MG63 (cell line): ENCODE measurements at places on chromosomes 6 and 20. TPM values are rescaled to one million over a fixed set of nuclear protein-coding genes. Genes with fewer than 3 reads are reported as not detected.

LY6G6C gene
- not detected in 2 replicates for total RNA-seq

AVP gene
- total RNA-seq: not detected in 2 replicates

BPIFB4 gene
- total RNA-seq: not detected in 2 replicates

PXDC1 gene
- 67.9 and 71.9 TPM in 2 replicates for total RNA-seq

SMIM13 gene
- total RNA-seq: 18.6 and 27.3 TPM in 2 replicates

FKBP1A gene
- total RNA-seq: 146 TPM in 2 replicates

LGSN gene
- not detected in 2 replicates for total RNA-seq

DNA sequence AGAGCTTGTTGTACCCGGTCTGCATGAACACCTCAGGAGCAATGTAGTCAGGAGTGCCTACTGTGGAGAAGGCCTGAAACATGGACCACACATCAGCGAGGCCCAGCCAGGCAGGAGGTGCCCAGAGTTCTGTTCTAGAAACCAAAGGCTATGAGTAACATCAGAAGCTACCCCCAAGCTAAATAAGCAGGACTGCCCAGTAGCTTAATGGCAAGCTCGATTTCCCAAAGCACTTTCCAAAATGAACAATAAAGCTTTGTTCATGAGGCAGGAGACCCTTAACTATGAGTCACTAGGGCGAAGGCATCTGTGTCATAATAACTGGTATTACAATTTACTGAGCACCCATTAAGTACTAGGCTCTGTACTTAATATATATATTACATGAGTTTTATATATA, 47.4 kb downstream of the STK38 start:
- DNase-seq: no peak

GRCh38 chr6:158815379-158815724, 3.8 kb downstream of the EZR start:
- no peak for DNase-seq

- DNase-seq: no peak
Measured at GRCh38 chr20:48210111-48211027, 425.1 kb upstream of the SULF2 start.

DNA sequence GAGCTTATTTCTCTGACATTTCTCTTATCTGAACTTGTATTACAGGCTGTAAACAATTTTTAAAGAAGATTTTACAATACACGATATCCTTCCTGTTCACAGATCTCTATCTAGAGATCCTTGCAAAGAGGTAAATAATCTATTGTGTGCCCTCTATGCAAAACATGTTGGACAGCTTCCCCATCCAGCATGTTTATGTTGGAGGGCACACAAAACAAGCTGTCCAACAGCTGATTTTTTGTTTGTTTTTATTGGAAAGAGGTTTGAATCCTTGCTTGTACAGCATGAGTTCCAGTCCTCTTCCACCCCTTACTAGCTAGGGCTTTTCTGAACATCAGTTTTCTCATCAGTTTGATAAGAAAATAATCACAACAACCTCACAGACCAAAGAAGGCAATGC, 62.3 kb upstream of the SYNDIG1 start:
- no peak for DNase-seq

- peak; percentile 77 for DNase-seq
Measured at GRCh38 chr20:2210646-2211552, 84.9 kb upstream of the TGM3 start.

DNA sequence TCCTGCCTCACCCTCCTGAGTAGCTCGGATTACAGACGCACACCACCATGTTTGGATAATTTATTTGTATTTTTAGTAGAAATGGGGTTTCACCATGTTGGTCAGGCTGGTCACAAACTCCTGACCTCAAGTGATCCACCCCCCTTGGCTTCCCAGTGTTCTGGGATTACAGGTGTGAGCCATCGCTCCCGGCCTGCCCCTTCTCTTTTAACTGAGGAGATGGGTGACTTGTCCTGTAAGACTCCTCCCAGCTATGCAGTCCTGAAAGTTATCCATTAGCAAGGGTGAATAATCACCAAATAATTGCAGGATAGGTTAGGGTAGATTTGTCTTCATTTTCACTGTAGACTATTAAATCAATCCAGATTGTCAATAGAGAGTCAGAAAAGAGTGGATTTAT, 40.5 kb upstream of the JARID2 start:
- DNase-seq: no peak

GRCh38 chr20:20887593-20888265, 175.3 kb upstream of the RALGAPA2 start:
- DNase-seq: no peak

DNA sequence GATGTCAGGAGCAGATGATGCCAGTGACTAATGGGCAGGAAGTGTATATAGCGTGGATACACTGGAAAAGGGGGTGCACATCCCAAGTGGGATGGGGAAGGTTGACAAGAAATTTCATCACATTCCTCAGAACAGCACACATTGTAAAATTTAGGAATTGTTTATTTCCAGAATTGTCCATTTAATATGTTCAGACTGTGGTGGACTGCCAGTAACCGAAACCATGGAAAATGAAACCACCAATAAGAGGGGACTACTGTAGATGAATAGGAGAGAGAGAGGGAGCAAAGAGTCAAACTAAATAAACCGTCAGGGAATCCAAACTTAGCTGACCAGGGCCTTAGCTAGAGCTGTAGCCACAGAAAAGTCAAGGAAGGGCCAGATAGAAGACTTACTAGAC, 164.4 kb upstream of the PRDM1 start:
- no peak for DNase-seq

DNA sequence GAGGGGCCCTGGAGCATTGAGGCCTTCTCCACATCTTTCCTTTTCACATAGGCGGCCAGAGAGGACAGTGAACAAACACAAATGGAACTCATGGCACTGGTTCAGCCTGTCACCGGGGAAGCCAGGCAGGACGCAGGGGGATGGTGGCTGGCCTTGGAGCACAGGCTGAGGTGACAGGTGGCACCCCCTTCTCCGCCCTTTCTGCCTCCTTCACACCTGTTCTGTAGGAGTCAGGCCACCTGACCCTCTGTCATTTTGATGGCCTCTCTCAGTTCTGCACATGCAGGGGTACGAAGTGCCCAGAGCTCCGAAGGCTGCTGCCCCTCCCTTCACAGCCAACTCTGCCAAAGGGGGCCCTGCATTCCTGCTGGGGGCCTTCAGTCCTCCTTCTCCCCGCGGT, 60.8 kb downstream of the CD40 start:
- no peak for DNase-seq

- DNase-seq: no peak
Measured at GRCh38 chr20:21714297-21715192, 9.1 kb downstream of the PAX1 start.

- no peak for DNase-seq
Measured at GRCh38 chr6:105781248-105781647, 304.9 kb upstream of the PRDM1 start.

DNA sequence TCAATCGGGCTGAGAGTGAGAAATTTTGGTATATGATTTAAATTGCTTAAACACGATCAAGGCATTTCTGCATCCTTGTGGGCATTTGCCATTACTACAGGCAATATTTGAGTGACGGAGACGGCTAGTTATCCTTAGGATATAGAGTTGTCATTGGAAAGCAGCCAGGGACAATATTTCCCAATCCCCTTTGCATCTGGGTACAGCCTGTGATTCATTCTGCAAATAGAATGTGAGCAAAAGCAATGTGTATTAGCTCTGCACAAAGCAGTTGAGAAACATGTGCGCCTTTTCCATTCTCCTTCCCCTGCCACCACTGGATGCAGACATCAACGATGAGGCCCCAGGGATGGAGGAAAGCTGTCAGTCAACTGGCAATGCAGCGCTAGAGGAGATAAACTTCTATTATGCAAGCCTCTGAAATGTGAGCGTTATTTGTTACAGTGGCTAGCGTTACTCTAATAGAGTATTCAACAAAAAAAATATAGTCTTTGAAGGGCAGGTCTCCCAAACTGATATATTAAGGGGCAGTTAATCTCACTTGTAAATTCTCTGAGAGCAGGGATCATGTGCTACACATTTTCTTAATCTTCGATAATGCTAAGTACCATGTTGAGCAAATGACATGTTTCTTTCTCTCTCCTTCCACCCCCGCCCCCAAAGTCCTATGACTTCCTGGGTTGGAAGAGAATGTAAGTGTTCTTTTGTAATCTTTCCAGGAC, 37.1 kb upstream of the NCOA3 start:
- peak; percentile 76 for DNase-seq

- DNase-seq: no peak
Measured at GRCh38 chr6:36277946-36278470, 8.1 kb downstream of the PNPLA1 start.

DNA sequence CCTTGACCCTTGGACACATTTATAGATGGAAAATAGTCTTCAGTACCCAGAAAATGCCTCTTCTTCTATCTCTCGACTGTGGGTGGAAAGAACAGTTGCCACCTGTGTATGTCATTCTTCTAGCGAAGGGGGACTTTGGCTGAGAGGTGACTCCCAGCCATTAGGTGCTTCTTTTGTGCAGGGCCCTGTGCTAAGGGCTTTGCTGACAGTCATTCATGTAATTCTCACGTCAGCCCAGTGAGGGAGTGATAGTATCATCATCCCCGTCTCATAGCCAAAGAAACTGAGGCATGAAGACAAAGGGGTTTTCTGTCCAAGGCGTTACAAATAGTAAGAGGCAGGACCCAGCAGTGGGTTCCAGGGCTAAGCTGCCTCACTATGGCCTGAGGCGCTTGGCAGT, 160.8 kb downstream of the SCML4 start:
- no peak for DNase-seq

DNA sequence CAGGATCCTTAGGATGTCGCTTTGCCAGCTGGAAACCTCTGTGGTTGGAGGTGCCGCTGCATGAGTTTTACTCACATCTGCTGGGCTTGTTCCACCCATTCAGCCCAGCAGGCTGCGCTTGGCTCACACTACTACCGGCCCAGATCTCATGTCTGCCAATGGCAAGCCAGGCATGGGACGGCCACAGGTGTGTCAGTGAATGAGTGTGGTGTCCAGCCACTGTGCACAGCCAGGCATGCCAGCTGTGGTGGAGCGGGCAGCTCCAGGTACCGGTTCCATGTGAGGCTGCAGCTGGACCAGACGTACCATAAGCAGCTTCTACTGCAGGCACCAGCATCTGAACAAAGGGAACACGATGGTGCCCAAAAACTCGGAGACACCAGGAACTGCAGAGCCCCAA, 33.1 kb upstream of the ASF1A start:
- DNase-seq: no peak

DNA sequence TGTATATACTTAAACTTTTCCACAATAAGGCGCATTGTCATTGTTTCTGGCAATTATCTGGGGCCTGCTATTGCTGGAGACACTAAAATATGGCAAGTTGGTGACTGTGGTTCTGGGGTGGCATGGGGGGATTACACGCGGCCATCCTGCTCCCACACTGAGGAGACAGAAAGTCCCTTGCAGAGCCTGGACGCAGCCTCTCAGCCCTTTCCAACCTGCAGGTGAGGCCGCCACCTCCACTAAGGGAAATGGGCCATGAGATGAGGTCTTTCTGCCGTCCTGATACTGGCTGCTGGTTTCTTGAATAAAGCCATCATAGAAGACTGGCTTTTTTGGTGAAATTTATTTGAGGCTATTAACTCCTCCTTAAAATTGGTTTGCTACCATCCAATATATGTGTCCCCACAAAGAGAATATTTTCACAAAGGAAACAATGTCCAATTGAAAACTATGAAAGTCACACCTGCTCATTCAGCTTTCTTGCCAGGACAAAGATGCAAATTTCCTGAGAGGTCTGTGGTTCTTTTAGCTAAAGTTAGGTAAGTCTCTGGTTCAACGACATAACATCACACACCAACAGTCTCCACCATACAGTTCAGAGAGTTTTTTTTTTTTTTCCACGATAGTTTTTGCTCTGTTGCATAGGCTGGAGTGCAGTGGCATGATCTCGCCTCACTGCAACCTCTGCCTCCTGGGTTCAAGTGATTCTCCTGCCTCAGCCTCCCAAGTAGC, 13.0 kb downstream of the TXNDC5 start:
- no peak for DNase-seq

DNA sequence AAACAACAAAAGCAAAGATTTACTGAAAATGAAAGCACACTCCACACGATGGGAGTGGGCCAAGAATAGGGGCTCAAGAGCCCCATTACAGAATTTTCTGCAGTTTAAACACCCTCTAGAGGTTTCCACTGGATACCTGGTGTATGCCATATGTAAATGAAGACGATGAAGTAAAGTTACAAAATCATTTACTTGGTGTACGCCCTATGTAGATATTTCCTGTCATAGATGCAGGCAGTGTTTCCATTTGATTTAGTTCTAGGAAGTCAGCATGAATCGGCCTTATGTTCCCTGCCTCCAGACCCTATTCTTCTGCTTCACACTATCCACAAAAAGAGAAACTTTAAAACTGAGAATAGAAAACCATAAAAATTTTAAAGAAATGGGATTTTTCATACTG, 404.4 kb upstream of the GJE1 start:
- no peak for DNase-seq

DNA sequence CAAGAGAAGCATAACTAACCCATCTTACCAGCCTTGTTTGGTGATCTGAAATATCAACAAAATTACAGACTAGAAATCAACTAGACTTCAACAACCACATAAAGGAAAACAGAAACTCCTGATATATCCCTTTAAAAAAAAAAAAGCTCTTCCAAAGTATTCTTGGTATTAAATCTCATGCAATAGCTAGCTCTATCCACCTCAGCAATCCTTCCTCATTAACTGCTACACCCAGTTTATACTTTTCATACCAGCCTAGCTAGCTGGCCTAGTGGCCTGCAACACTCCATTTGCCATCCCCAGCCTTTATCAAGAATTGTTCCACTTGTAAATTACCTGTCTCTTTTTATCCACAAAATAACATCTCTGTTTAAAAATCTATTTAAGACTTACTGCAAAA, 69.0 kb downstream of the BACH2 start:
- DNase-seq: no peak

GRCh38 chr6:113381959-113382358, 475.2 kb upstream of the MARCKS start:
- DNase-seq: peak; percentile 88

DNA sequence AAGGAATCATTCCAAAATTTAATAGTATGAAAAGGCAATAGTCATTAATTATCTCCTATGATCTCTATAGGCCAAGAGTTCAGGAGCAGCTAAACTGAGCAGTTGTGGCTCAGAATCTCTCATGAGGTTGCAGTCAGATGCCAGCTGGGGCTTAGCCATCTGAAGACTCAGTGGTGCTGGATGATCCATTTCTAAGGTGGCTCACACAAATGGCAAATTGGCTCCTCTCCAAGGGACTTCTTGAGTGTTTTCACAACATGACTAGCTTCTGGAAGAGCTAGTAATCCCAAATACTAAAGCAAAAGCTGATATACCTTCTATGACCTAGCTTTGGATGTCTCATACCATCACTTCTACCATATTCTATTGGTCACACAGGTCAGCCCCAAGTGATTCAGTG, 104.2 kb downstream of the HAO1 start:
- no peak for DNase-seq

DNA sequence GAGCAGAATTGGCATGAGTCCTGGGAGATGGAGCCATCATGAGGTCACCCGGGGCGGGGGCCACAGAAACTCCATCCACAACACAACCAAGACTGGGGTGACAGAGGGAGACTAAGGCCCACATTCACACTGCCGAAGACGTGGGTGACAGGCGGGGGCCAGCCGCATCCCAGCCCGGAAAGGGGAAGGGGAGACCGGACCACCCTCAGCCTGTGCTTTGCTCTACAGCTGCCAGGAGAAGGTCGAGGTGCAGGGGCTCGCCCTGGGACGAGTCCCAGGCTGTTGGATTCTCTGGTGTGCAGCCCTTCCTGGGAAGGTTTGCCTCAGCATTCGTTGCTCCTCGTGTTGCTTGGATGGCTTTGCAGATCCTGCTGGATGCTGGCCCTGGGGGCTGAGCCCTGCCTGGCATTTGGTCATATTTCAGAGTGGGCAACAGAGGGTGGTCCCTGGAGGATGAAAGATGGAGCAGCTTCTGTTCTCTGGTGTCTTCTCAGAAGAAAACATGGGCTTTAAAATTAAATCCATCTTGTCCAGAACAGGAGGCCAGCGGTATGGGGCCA, 328.9 kb downstream of the TAF4 start:
- no peak for DNase-seq
